ENCODE measurements at places on chromosomes 7 and 10.

- DNase-seq, result no peak
Measured at GRCh38 chr7:18357691-18358090, 137.9 kb upstream of the HDAC9 start.

DNA sequence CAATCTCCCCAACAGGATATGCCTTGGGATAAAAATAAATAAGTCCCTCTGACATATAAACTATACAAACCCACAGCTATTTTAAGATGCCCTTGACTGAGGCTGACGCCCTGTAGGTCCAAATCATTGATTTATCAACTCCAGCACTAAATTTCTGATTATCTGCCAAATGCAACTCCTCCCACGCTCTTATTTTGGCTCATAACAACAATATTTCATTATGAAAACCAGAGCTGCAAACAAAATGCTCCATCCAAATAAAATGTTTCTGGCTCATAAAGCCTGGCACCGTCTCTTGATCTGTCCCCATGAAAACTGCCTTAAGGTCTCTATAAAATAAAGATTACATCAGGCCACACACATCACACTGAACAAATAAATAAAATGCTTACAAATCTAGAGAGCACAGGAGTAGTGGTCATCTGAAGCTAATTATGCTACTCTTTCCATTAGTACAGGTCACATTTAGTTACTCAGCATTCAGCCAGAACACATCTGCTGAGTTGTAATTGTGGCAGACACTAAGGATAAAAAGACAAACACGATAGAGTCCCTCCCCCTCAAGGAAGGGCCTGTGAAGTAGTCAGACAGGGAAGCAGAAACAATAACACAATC, 28.8 kb downstream of the CACUL1 start:
- no peak for DNase-seq

GRCh38 chr10:123835575-123835974, 56.0 kb downstream of the CPXM2 start:
- DNase-seq, result no peak

- DNase-seq, result no peak
Measured at GRCh38 chr7:37930226-37930948, 9.9 kb downstream of the EPDR1 start.

DNA sequence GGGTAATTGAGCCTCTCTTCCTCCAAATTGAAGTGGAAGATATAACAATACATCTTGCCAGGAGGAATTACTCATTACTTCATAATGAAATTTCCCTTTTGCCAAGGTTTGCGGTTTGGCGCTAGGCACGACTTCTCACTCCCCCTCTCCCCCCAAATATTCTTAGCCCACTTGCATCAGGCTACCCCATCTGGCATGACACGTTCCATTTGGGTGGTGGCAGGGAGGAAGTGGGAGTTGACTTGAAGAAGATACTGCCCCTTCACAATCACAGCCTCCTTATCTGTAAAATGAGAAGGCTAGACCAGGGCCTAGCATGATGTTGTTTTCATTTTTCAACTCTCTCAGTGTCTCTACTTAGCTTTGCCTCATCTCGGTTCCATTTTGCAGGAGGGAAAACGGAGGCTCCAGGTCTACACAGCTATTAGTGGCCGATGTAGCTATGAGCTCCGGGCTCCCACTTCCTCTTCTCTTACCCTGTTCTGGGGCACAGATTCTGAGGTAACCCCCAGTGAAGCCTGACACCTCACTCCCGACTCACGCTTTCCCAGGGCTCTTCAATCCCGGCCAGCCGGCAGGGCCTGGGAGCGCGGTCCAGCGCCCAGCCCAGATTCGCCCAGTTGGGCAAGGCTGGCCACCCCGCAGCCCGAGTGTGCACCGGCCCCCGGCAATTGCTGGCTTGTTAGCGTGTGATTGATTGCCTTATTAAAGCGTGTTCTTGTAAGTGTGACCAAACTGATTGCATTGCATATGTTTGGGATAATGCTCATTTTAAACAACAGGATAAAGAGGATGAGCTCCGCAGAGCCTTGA, 6.5 kb downstream of the EVX1 start:
- DNase-seq, result no peak

DNA sequence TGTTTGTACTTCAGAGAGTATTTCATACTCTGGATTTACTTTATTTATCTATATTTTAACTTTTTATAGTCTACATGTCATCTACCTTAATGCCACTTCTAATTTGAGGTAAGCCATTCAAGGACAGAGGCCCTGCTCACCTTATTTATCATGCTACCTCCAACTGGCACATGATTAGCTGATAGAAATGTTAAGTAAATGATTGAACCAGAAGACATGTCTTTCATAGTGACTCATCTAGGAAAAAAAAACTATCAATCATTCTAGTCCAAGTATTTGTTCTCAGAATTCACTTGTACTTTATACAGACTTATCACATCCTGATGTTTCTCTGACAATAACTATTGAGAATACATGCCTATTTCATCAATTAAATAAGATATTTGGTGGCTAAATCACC, 856.3 kb downstream of the XPNPEP1 start:
- DNase-seq, result no peak

DNA sequence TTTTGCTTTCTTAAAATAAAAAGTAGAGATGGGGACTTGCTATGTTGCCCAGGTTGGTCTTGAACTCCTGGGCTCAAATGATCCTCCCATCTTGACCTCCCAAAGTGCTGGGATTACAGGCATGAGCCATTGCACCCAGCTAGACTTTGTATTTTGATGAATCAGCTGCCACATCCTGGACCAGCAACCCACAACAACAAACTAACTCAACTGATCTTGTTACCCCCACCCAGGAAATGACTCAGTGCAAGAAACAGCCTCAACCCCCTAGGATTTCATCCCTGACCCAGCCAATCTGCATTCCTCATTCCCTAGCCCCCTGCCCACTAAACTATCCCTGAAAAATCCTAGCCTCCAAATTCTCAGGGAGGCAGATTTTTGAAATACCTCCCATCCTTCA, 123.8 kb downstream of the IPMK start:
- DNase-seq, result no peak

DNA sequence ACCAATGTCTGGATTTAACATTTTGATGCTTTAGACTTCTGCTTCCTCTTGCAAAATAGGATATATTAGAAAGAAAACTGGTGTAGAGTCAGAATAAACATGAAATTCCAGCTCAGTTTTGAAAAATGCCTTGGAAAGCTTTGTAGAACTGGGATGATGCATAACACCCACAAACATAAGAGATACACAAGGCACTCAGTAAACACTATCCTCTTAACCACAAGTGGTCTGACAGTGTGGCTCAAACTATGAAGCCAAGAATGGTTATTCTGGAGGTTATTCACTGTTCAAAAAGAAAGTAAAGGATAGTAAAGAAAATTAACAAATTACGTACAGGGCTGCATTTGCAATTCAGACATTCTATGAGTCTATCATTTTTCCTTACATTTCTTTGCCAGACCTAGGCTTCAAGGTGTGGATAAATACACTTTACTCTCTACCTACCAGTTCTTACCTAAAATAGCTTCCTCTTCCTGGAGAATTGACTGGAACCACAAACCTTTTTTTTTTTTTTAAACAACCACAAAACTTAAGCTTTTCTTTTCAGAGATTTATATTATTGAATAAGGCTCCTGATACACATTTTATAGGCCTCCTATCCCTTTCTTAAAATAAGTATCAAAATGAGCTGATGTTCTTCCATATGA, 9.0 kb upstream of the RSBN1L start:
- DNase-seq, result no peak

DNA sequence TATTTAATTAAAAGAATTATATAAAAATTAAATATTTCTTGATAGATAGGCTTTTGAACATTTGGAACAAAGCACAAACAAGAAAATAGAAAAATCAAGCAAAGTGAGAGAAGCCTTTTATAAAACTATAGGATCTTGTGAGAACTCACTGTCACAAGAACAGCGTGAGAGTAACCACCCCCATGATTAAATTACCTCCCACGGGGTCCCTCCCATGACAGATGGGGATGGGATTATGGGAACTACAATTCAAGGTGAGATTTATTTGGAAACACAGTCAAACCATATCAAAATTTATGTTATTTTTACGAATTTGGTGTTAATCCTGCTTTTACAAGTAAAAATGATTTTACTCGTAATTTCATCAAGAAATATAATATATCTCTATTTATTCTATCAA, 1136.1 kb upstream of the POT1 start:
- DNase-seq, result no peak

DNA sequence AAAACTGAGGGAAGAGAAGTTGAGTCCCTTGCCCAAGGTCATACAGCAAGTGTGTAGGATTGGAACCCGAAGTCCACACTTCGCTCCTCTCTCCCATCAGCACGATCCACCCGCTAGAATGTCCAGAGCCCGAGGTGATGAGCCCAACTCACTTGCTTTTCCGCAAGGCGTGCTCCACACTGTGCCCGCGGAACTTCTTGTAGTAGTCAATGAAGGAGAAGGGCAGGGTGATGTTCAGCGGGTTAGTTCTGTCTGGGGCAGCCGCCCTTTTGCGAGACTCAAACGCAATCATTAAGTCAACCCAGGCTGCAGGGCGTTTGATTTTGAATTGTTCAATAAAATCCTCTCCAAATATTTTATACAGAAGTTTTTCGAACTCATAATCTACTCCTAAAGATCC, 58.6 kb downstream of the PNLIPRP2 start:
- no peak for DNase-seq

DNA sequence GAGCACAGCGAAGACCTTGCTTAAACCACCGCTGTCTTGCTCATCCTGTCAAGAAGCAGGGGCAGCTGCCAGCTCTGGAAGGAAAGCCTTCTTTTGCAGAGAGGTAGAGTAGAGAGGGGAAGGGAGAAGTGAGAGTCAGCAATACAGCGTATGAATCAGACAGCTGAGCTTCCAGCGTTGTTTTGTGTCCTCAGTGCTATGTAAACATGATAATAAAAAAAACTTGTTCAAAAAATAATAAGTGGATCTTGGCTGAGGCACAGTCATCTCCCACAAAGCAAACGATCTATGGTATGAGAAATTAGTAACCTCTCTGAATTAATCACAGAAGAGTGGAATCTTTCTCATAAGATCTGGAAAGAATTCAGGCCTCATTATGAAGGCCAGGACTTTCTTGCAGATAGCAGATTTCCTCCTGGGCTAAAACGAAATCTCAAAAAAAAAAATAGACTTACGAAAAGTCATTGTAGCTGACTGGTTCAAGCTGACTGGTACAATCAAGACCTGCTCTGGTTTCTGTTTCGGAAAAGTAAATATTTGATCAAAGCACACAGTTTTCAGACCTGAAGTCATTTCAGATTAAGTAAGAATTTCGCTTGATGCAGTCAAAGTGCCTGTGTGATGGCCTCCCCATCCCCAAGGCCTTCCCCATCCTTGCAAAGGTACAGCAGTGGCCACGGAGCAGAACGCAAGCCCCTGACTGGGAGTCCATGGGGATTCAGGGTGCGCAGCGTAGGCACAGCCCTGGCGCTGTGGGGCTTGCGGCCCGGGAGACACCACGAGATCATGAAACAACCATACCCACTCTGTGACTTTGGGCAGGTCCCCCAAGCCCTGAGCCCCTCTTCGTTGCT, 29.4 kb downstream of the CHST15 start:
- DNase-seq, result peak; percentile 26

DNA sequence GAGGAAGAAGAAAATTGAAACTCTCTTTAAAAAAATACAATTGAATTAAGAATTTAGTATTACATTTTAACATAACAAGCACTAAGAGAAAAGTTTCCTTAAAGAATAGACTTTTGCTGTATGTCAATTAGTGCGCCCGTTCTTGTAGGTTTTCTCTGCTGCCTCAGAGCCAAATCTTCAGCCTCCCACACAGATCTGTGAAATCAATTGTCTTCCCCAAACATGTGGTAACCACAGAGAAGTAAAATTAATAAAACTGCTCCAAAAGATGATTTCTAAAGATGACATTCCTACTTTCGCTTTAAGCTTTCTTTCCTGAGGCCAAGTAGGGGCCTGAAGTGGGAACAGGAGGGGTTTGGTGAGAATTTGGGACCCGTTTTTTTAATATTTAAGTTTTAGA, 113.2 kb upstream of the ADO start:
- no peak for DNase-seq

GRCh38 chr7:70590126-70590854, 541.7 kb upstream of the GALNT17 start:
- DNase-seq, result no peak

GRCh38 chr7:123725586-123726171, 23.1 kb downstream of the WASL start:
- DNase-seq, result no peak
